ENCODE measurements at places on chromosomes 12 and 14.

DNA sequence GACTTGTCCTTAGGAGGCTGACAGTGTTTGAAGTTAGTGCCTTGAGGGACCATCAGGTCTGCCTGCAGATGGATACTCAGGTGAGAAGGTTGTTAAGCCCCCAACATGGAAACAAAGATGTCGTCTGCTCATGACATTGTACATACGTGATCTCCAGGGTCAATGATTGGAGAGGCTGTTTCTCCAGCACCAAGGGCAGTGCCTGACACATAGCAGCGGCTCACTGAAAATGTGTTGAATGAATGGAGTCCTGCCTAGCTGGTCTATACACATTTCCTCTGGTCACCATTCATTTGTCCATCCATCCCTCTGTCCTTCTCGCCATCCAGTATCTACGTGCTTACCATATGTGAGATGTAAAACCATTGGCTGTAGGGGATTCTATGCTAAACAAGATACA is 7.1 kb downstream of the CCDC177 start:
- H3K27me3 ChIP-seq: peaks cover 58% of the 10 kb centered on the region
- H3K27ac ChIP-seq: no peak overlapping the region
- no peaks in the 10 kb centered on the region for H3K36me3 ChIP-seq
- H3K4me3 ChIP-seq: no peak overlapping the region

DNA sequence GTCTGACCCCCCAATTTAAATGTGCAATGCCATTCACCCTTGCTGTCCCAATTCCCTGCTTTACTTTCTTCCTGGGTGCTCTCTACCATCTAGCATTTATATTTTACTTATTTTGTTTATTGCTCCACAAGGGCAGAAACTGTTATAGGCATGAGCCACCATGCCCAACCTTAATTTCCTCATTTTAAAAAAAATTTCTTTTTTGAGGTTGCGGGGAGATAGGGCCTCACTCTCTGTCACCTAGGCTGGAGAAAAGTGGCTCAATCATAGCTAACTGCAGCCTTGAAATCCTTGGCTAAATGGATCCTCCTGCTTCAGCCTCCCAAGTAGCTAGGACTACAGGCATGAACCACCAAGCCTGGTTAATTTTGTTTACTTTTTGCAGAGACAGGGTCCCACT is 13.0 kb downstream of the HPD start:
- DNase-seq: no peak
- H3K27ac ChIP-seq: no peak overlapping the region
- no peak overlapping the region for H3K4me3 ChIP-seq
- H3K4me1 ChIP-seq: no peaks in the 10 kb centered on the region

- no peaks in the 10 kb centered on the region for H3K4me1 ChIP-seq
- no peak overlapping the region for H3K4me3 ChIP-seq
- DNase-seq: no peak
- peaks cover 6% of the 10 kb centered on the region for H3K36me3 ChIP-seq
- peaks cover 6% of the 10 kb centered on the region for H3K27me3 ChIP-seq
Observed at GRCh38 chr14:93173943-93174395, 10.7 kb downstream of the MOAP1 start.

GRCh38 chr14:57029620-57030253 is 219.5 kb upstream of the OTX2 start:
- no peak for DNase-seq
- no peak overlapping the region for H3K27ac ChIP-seq
- H3K4me3 ChIP-seq: no peak overlapping the region
- H3K4me1 ChIP-seq: no peaks in the 10 kb centered on the region
- H3K36me3 ChIP-seq: no peaks in the 10 kb centered on the region

DNA sequence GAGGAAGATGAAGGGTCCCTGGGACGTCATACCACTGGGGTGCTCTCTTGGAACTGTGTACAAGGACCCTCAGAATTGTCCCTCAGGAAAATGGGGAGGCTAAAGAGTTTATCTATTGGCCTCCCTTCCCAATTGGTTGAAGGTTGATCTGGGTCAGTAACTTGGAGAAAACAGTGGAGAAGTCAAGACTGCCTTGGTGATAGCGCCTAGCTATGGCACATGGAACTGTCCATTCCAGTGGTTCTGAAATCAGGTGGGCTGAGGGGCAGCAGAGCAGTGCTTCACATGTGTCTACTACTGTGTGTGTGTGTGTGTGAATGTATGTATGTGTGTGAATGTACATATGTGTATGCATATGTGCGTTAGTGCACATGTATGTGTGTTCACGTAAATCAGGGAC is 316.1 kb downstream of the AACS start:
- no peak for DNase-seq
- H3K27me3 ChIP-seq: peaks cover 4% of the 10 kb centered on the region
- H3K36me3 ChIP-seq: no peaks in the 10 kb centered on the region
- H3K4me3 ChIP-seq: no peak overlapping the region

- DNase-seq: no peak
- H3K27ac ChIP-seq: no peak overlapping the region
- no peaks in the 10 kb centered on the region for H3K27me3 ChIP-seq
- H3K4me3 ChIP-seq: no peak overlapping the region
- no peaks in the 10 kb centered on the region for H3K36me3 ChIP-seq
Observed at GRCh38 chr12:40769846-40770245, 77.6 kb downstream of the CNTN1 start.

GRCh38 chr12:13404111-13404628 is 207.6 kb downstream of the EMP1 start:
- H3K27me3 ChIP-seq: peaks cover 19% of the 10 kb centered on the region
- no peak for DNase-seq
- no peaks in the 10 kb centered on the region for H3K4me1 ChIP-seq
- H3K4me3 ChIP-seq: no peak overlapping the region
- no peak overlapping the region for H3K27ac ChIP-seq

DNA sequence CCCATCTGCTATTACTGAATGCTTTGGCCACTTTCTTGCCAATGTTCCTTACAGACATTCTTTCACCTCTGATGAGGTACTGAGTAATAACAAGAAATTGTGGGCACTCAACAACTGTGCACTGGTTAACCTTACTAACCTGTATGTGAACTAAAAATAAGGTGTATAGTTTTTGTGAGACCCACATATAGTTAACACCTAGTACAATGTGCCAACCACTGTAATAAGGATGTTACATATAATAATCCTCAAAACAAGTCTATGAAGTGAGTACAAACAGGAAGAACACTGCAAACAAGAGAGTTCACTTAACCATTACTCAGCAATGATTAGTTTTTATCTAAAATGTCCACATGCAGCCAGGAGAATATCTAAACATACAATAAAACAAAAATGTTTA is 4.5 kb downstream of the DDHD1 start:
- peak overlapping the region; percentile 80 for H3K27ac ChIP-seq
- peak overlapping the region; percentile 100 for H3K4me3 ChIP-seq
- no peaks in the 10 kb centered on the region for H3K27me3 ChIP-seq
- H3K36me3 ChIP-seq: peaks cover 29% of the 10 kb centered on the region
- DNase-seq: no peak

- H3K4me3 ChIP-seq: no peak overlapping the region
- no peaks in the 10 kb centered on the region for H3K4me1 ChIP-seq
Observed at GRCh38 chr12:44428825-44429224, 447.3 kb downstream of the NELL2 start.

GRCh38 chr14:50232276-50232642 is 881 bp upstream of the SOS2 start:
- H3K36me3 ChIP-seq: peaks cover 23% of the 10 kb centered on the region
- DNase-seq: no peak
- H3K27ac ChIP-seq: peak overlapping the region; percentile 91
- peak overlapping the region; percentile 92 for H3K4me3 ChIP-seq
- H3K4me1 ChIP-seq: peaks cover 30% of the 10 kb centered on the region

DNA sequence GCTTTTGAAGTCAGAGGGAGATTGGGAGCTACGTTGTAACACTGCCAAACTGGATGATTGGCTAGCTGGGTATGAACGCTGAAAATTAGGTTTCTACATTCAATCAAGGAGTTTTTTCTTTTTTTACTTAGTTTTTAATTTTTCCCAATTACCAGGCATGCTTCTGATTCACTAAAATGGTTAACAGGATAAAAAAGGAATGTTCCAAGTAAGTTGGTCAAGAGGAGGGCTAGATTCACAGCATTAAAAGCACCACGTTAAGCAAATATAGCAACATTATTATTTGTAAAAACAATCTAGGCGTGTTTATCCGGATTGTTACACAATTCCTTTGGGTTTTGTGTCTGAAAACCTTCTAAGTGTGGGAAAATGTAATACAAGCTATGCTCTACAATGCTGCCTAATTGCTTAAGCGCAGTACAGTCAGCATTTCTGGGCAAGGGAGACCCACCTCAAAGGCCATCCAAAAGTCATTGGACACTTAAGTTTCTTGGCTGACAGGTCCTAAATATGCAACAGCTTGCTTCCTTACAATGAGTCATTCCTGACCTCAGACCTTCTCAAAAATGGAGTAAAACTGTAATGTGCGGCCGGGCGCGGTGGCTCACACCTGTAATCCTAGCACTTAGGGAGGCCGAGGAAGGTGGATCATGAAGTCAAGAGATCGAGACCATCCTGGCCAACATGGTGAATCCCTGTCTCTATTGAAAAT is 1.2 kb downstream of the RPLP0 start:
- peaks cover 36% of the 10 kb centered on the region for H3K4me1 ChIP-seq
- peak overlapping the region; percentile 96 for H3K27ac ChIP-seq
- DNase-seq: no peak
- peaks cover 68% of the 10 kb centered on the region for H3K36me3 ChIP-seq
- no peaks in the 10 kb centered on the region for H3K27me3 ChIP-seq
- peak overlapping the region; percentile 96 for H3K4me3 ChIP-seq

DNA sequence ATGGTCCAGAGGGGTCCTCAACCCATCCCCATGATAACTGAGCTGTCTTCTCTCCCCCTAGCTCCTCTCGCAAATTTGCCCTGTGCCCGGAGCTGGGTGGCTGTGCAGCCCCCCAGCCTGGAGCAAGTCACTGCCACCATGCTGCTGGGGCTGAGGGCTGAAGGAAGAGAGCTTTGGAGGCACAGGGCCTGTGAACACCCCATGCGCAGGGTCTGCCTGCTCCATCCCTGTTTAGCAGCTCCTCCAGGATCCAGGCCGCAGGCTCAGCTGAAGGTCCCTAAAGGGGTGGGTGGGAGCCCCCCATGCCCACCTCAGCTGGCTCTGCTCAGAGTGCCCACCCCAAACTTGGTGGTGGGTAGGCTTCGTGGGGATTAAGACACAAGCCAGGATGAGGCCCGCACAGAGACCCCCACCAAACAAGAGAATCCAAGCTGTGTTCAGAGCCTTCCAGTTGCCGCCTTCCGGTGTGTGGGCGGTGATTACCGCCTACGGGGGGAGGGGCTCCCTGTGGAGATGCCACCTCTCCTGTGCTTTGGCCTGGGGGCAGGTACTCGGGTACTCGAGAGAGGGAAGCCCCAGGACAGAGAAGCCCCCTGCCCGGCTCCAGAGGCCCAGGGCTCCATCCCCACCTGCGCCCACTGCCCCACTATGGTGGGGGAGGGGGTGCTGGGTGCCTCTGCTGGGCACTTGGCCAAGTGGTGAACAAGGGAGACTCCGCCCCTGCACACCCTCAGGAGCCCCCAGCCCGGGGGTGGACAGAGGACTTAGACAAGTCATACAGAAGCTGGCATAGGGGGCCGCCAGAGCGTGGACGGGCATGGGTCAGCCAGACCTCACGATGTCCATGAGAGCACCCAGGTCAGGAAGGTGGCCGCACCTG is 1.4 kb upstream of the JAG2 start:
- peaks cover 3% of the 10 kb centered on the region for H3K36me3 ChIP-seq
- peaks cover 35% of the 10 kb centered on the region for H3K27me3 ChIP-seq
- no peak for DNase-seq
- peak overlapping the region; percentile 26 for H3K27ac ChIP-seq
- H3K4me3 ChIP-seq: peak overlapping the region; percentile 85

GRCh38 chr12:89827592-89827991 is 119.0 kb upstream of the ATP2B1 start:
- H3K27ac ChIP-seq: no peak overlapping the region
- no peak for DNase-seq
- no peaks in the 10 kb centered on the region for H3K36me3 ChIP-seq
- no peak overlapping the region for H3K4me3 ChIP-seq

DNA sequence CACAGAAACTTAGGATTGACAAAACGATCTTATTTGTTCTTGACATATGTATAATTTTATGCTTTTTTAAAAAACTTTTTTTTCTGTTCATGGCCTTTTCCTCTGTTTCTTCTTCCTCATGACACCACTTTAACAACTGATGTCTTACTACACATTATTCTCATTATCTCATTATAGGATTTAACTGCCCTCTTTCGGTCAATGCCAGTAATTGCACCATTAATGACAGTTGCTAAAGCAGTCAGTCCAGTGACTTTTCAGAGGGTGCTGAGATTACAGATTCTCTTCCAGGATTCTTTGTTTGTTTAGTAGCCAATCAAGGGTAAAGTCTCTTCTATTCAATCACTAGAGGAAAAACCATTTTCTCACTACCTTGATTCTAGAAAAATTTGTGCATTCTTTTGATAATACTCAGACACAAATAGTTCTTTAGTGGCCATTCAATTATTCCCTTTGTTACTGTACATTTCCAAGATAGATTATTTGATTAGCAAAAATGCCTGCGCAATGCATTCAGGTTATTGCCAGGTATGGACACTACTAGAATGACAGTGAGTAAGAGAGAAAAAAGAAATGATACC is 50.1 kb downstream of the KLRG1 start:
- peaks cover 59% of the 10 kb centered on the region for H3K4me1 ChIP-seq
- peak overlapping the region; percentile 52 for H3K4me3 ChIP-seq
- peaks cover 16% of the 10 kb centered on the region for H3K36me3 ChIP-seq
- DNase-seq: peak; percentile 22
- H3K27ac ChIP-seq: peak overlapping the region; percentile 75

DNA sequence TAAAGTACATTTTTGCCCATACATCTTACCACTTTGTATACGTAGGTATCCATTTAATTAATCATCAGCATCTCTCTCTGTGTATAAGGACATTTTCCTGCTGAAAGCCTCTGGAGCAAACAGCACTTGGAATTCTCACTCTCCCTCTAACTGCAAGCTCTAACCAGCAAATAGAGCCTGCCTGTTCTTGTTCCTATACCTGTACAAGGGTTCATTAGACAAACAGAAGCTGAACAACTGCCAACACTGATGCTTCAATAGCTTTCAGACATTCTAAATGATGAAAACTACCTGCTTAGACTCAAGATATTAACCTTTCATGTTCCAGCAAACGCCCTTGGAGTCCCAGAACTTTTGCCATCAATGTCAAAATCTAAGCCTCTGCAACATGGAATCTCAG is 98.0 kb downstream of the KCNH5 start:
- no peaks in the 10 kb centered on the region for H3K27me3 ChIP-seq
- no peak overlapping the region for H3K27ac ChIP-seq
- H3K4me3 ChIP-seq: no peak overlapping the region

- no peak overlapping the region for H3K27ac ChIP-seq
- no peaks in the 10 kb centered on the region for H3K36me3 ChIP-seq
Observed at GRCh38 chr12:2288001-2288400, 235.2 kb downstream of the CACNA1C start.

- H3K27me3 ChIP-seq: no peaks in the 10 kb centered on the region
- H3K4me3 ChIP-seq: no peak overlapping the region
- H3K36me3 ChIP-seq: no peaks in the 10 kb centered on the region
- H3K27ac ChIP-seq: no peak overlapping the region
Observed at GRCh38 chr12:15701631-15702156, 87.5 kb downstream of the EPS8 start.
